ENCODE measurements at places on chromosomes 16 and 17.

DNA sequence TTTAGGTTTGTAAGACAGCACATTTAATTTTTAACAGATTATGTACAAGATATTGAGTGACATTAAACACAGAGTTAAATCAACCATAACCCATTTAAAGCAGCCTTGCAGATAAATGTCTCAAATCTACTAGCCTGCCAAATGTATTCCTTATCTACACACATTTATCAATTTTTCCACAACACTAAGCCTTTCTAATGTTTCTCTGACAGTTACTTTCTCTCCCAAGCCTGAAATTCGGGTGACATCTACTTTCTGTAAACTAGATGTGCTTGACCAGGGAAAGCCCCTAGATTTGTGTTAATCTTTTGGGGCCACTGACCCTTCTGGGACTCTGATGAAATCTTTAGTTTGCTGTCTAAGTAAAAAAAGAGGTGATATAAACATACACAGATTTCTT, 69.0 kb downstream of the CDH13 start:
- no peak for DNase-seq

- no peak for DNase-seq
These were observed 11.6 kb upstream of the IL4R start for GRCh38 chr16:27302126-27302525.

GRCh38 chr16:4246777-4247459, 5.0 kb upstream of the SRL start:
- no peak for DNase-seq

DNA sequence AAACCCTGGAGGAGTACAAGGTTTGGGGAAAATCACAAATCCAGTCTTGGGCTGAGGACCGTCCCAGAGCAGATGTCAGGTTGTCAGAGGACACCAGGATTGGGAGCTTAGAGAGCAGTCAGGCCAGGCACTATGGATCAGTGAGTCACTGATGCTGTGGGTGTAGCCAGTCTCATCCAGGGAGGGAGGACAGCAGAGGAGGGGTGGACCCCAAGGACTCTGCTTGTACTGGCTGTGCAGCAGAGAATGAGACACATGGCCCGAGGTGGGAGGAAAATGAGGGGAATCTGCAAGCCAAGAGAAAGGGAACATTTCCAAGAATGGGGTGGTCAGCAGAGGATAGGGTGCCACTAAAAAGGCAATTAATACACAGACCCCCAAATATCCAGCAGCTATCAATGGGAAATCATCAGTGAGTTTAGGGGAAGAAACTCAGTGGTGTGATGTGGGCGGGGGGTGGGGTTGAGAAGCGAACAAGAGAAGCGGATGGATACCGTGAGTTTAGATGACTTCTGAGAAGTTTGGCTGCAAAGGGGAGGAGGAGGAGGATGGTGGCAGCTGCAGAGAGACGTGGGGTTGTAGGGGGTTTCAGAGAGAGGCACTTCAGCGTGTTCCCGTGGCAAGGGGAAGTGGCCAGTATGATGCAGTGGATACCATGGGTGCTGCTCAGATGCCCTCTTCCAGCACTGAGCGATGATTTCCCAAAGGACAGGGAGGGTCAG, 43.9 kb downstream of the ARHGAP27 start:
- no peak for DNase-seq

DNA sequence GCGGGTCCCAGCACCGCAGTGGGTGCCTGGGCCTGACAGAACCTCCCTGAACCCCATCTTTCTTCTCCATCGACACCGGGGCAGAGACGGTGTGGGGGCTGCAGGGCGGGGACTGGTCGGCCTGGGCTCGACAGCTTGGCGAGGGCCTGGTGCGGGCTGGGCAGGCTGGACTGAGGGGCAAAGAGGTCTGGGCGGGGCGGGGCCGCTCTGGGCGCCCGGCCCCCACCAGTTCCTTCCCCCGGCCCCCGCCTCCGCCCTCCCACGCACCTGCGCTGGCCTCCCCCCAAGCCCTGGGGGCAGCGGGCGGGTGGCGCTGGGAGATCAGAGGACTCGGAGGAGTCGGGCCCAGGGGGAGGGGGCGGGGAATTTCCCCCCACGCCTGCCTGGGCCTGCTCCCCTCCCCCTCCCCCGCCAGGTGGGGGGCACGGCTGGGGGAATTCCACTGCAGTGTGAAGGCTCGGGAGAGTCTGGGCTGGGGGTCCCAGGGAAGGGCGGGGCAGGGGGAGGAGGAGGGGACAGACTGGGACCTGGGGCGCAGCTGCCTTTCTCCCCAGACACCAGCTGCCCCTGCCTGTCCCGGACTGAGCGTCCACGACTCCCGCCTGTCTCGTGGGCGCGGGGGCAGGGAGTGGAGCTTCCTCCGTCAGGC, 877 bp upstream of the KREMEN2 start:
- DNase-seq, result no peak

DNA sequence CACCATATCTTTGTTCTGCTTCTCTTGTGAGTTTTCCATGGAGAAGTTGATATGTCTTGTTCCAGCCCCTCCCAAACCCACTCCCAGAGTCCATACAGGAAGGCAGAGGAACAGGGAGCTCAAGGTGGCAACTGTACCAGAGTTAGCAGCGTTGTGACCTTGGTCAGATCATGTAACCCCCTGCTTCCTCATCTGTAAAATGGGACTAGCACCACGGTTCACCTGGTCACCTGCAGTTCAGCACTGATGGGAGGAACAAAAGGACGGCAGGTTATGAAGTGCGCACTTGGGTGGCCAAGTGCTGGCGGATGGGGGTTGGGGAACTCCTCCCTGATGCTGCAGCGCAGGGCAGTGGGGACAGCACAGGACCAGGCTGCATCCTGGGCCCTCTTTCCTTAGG, 7.7 kb upstream of the NEUROD2 start:
- DNase-seq, result no peak

DNA sequence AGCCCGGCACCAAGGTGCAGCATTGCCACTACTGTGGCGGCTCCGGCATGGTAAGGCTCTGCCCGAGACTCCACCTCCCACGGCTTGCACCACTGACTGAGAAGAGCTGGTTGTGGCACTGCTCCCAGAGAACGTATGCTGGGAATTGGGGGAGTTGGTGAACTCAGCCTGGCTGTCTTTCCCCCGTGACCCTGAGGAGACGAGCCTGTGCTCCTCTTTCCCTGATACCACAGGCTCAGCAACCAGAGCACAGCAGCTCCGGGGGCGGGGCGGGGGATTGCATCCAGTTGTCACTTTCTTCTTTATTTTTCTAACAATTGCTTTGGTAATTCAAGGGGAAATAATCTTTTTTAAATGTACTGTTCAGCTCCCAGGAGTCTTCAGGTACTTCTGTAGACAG, 16.7 kb downstream of the DNAJA3 start:
- no peak for DNase-seq

DNA sequence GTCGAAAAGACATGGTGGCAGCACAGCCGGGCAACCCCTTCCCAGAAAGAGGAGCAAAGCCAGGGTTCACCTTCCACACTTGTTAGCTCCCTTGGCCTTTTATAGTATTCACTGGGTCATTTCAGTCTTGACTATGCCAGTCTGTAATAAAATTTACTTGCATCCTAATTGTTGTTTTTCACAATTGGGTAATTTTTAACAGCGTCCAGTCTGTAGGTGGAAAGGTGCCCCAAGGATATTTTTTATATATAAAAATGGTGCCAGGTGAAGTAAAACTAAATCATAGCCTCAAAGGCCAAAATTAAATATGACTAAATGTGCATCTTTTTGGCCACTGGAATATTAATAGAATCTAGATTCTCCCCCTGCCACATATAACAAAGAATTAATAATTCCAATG, at the start of gene KRT26:
Gene KRT26, minus strand, starts transcription at position 101 of the 400 bp plus-strand sequence. Its CDS starts 88 bp downstream, at position 13.
- DNase-seq, result no peak

GRCh38 chr17:52297230-52298010, 138.9 kb upstream of the CA10 start:
- DNase-seq, result peak; percentile 2

DNA sequence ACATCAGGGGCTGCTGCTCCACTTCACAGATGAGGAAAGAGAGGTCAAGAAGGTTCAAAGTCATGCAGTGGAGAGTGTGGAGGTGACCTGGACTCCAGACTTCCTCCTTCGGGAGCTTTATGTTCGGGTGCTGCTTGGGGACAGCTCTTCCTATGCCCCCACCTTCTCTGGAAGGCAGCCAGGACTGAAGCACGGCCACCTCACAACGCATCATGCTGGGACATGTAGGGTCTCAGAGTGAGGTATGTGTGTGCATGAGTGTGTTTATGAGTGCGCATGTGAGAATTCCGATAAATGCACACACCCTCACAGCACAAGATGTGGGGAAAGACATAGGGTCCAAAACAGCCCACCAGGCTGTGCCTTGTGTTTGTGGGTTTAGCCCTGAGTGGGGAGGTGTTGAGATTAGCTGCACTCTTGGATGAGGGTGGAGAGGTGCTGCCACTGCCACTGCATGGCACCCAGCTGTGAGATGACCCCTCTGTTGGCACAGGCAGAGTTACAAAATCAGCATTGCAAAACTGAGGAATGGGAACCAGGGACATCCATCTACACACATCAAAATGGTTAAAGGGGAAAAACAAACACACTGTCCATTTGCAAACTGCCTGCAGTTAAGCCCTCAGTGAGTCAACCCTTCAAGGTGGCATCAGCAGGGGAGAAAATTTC, 367.4 kb downstream of the SEC14L1 start:
- no peak for DNase-seq

- DNase-seq, result no peak
These were observed 220.2 kb upstream of the TOM1L1 start for GRCh38 chr17:54680410-54680809.

GRCh38 chr16:15502041-15502725, 67.8 kb downstream of the BMERB1 start:
- peak; percentile 94 for DNase-seq

DNA sequence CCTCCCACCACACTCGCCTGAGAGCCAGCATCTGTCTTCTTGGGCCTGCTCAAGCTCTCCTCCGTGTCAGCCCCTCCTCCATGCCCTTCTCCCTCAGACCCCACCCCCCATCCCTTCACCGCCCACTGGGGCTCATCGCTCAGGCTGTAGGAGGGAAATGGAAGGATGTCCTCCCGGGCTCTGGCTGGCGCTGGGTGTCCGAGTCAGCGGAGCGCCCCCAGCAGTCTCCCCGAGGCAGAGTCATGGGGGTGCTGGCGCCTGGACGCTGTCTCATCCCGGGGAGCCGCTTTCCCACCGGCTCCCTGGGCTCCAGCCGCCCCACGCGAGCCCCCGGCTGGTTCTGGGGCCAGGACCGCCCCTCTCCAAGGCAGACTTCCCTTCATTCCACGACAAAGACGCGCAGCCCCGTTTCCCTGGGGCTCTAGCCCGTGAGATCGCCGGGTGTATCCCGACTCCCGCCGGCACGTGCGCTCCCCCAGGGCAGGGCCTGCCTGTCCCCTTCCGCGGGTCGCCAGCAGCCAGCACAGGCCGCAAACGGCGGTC, 428 bp upstream of the ANTKMT start:
- DNase-seq, result peak; percentile 80
